ENCODE measurements at places on chromosomes 3 and 15.

GRCh38 chr3:194306771-194307640, 44.1 kb downstream of the CPN2 start:
- no peak for DNase-seq

DNA sequence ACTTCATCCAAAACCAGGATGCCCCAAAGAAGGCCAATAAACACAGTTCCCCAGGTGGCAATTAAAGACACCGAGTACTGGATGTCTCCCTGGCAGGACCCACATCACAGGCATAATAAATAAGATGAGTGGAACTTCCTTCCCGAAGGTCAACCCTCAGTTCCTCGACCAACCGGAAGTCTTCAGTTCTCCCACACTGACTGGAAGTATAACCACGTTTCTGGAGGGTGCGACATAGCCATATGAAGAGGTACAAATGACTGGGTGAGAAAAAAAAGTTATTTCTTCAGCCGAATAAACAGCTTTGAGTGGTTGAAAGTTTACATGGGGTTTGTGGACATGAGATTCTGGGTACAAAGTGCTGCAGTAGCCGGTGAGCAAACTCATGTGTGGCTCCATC, 34.6 kb upstream of the MUC13 start:
- DNase-seq = no peak

DNA sequence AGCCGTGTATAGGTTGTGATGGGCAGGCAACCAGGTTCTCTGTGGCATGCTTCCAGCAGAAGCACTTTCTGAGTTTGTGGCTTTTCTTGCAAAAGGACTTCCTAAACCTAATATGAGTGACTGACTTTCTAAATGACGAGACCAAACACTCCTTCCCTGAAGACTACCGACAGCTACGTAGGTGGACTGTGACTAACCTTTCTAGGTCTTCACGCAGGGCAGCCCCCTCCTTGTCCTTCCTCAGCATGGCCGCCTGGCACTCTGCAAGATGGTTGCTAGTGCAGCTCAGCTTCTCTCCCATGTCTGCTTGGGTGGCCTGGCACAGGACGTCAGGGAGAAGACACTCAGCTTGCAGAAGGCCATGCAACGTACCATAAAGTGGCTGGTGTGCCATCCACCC, 20.9 kb downstream of the CXCR6 start:
- DNase-seq = peak; percentile 51

DNA sequence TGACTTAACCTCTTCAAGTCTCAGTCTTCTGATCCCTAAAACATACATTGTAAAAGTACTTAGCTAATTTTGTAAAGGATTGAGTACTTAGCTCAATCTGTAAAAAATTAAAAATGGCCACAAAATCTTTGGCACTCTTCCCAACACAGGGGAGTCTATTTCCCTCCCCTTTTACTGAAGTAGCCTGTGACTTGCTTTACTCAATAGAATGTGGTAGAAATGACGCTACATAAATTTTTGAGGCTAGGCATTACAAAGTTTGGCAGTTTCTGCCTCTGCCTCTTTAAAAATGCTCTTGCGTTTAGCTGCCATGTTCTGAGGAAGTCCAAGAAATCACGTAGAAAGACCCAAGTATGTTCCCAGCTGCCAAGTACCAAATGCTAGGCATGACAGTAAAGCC, 80.2 kb downstream of the CBLB start:
- no peak for DNase-seq

DNA sequence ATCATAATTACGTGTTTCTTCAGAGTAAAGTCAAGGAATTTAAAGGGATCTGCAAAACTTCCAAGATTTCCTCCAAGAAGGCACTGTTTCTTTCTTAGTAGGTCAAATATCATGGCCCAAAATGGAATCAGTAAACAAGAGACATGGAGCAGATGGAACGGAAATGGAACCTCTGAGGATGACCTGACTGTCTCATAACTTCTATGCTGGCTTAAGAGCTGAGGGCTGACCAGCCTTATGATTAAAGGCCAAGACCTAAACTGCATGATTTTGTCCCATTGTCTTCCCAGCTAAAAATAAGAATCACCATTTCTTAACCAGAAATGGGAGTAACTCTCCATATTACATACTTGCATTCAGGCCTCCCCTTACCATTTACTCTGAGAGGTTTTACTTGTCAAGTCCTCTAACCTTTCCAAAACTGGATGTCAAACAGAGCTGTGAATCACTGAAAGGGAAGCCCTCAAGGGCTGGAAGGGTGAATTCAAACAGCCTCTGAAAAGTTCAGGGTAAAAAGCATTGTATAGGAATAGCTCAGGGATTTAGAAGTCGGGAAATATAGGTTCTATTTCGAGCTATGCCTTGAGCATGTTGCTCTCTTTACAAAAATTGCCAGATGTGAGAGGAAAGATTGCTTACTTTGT, 103.7 kb downstream of the MEIS2 start:
- no peak for DNase-seq

- no peak for DNase-seq
These were observed 900 bp upstream of the EOMES start for GRCh38 chr3:27723001-27723445.

- DNase-seq = no peak
These were observed 147.2 kb upstream of the SLC2A2 start for GRCh38 chr3:171173736-171174135.

DNA sequence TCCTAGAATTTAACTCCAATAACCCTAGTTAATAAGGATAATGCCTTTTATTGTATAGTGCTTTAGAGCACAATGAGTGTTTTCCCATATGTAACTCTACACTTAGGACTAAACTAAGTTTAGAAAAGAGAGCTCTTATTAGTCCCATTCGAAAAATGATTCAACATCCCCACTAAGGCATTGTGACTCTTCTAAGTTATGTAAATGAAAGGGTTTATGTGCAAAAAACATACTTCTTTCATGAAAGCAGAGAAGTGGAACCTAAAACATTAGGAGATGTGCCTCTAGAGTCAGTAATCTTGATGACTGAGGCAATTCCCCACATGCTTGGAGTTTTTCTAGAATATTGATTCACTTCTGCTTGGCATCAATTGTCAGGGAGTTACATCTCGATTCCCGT, 344.1 kb upstream of the ZNF717 start:
- no peak for DNase-seq

- peak; percentile 46 for DNase-seq
These were observed 43.9 kb upstream of the PLXND1 start for GRCh38 chr3:129650256-129650872.

DNA sequence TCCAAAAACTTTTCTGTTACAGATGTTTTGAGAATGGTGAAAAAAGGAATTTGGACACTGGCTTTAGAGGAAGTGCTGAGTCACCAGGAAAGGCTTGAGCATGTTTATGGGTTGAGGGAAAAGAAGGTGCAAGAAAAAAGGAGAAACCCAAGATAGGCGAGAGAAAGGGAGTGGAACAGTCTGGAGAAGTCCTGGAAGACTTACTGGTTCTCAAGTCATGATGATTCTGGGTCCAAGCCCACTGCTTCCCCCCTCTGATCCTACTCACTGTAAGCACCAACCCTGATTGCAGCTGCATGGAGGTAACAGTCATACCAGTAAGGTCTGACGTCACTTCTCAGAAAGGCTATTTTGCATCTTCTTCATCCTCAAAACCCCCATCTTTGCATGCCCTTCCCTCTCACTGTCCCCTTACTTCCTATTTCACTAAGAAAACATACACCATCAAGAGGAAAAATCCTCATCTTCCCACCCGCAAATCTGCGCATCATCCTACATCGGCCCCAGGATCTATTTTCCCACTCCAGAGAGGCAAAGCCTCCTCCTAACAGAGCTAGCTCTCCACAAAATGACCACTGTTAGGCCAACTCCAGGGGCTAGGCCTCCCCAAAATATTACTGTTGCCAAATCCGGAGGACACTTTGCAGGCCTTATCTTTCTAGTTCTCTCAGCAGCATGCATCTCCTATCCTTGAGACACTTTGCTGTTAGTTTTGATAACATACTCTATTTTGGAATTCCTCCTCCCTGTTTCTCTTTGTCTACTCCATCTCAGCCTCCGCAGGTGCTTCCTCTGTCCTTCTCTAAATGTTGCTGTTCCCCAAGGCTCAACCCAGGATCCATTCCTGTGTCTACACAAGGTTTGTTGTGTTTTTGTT, 3.2 kb upstream of the ATP13A3 start:
- no peak for DNase-seq

GRCh38 chr3:127814325-127814781, 8.0 kb downstream of the MGLL start:
- DNase-seq = no peak

DNA sequence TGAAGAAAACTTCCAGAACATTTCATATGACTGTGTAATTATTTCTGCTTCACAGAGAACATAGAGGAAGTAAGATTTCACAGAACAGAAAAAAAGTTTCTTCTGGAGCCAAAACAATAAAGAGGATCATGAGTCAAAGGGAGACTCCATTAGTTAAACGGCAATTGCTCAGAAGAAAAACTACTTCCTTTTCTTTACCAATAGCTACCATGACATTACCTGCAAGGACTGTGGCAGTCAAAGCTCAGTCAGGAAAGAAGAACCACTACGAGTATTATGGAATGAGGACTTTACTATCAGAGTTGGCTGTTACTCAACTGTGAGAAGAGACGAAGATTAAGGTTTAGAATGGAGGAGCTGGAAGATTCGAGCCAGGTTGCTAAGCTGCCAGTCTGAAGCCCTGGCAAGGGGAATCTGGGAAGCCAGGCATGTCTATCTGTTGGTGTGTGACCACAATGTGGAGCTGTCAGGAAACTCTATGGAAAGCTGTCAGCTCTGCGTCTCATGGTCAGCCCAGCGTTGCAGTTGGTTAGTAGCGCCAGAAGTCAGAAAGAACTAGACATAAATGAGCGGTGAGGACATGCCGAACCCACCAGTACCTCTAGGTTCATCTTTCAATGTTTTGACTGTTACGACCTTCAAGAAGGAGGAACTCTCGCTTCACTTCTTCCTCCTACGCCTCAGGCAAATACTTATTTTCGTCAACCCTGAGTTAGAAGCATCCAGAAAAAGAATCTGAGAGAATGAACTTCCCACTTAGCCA, 604.3 kb downstream of the FGF12 start:
- DNase-seq = no peak

GRCh38 chr3:173652093-173652492, 254.5 kb downstream of the NLGN1 start:
- DNase-seq = no peak

DNA sequence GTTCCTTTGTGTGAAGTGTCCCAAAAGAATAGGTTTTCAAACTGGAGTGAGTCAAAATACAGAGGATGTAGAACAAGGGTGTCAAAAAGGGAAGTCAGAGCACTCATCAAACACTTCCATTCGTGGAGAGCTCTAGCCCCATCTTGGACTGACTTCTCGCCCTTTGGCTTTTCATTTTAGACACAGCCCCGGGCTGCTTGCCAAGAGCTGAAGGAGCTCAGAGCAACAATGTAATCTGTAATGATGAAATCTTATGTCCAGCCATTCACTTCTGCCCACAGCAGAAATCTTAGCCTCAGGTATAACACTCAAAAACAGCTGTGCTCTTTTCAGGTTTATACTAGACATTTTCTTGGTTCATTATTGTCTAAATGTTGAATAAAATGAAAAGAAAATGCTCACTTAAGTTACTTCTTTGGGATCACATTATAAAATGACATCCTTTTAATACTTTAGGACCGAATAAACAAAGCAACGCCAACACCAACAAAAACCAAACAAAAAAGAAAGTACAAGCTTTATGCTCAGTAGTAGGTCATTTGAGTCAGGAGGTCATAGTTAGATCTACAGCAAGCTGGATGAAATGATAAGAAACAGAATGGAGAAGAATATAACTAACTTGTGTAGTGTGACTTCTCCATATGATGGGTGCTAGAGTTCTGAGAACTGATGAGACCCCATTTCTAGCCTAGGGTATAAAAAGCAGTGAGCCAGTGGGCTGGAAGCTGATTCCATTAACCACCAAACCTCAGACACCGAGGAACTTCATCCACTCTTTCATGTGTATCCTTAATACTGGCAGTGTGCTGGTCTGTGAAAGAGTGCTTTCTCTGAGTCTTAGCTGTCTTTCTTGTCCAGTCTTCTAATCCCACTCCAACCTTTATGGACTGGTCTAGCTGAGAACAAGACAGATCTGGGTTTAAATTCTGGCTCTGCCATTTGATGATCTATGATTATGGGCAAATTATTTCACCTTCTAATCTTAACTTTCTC, 131.8 kb upstream of the SLC7A14 start:
- DNase-seq = no peak

GRCh38 chr15:79065361-79065705, 25.2 kb downstream of the RASGRF1 start:
- no peak for DNase-seq

DNA sequence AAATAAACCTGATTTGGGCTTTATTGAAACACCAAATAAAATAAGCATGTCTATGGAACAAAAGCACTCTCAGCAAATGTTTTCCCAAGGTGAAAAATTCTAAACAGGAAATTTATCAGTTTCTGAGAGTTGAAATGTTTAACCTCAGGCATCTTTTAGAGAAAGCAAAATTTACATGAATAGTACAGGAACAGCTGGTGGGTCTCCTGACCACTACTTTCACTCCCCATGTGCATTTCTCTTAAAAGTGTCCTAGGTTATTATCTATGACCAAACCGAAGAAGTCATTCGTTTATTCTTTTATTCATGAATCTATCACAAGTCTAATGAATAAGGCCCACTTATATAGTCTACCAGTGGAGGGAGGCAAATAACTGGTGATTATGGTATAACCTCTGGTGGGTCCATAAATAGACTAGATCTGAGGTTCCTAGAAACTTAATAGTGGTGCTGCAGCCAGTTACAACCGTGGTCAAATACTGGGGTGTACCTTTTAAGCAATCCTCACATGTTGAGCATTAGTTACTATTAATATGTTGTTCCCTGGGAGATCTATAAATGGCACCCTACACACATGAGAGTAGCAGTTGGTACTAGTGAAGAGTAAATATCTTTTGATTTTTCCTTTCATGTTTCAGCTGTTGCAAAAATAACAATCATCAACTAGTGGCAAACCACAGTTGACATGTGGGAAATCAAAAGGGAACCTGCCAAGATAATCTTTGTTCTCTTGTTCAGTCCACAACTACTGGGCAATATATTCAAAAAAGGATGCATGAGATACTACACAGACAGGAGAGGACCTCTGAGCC, 169.3 kb upstream of the STAC start:
- DNase-seq = no peak

GRCh38 chr3:15796771-15797641, 773 bp downstream of the ANKRD28 start:
- no peak for DNase-seq

DNA sequence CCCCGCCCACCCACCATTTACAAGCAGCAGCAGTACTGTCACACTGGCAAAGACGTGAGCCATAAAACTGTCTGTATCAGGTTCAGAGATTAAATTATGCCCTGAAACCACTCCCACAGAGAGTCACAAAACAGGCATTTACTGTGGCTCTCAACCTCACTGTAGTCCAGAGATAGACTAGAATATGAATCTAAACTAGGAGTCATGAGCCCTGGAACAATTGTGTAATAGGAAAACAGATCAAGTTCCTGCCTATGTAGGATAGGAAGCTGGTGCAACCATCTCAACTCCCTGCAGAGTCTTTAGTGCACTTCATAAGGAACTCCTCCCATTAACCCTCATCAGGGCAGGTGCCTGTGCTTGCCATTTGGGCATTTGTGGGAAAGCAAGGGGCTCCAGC, 61.7 kb downstream of the FAM227B start:
- DNase-seq = no peak

GRCh38 chr15:28934645-28935044, 48.9 kb downstream of the APBA2 start:
- DNase-seq = no peak

- DNase-seq = peak; percentile 35
These were observed 34.3 kb downstream of the ZBTB38 start for GRCh38 chr3:141402476-141403171.

GRCh38 chr3:41290736-41291135, 91.4 kb downstream of the CTNNB1 start:
- DNase-seq = no peak

GRCh38 chr3:136954980-136955780, 2.6 kb upstream of the IL20RB start:
- no peak for DNase-seq

Data from stimulated activated CD4-positive, alpha-beta T cell treated with anti-CD3 and anti-CD28 coated beads, TNF-alpha, amount 100 ng/mL, for 24 hours (primary cell).